ENCODE measurements at places on chromosomes 11 and 22.

GRCh38 chr11:74507582-74507981, 14.1 kb upstream of the LIPT2 start:
- no peak for DNase-seq

GRCh38 chr22:19146215-19146968, 1.9 kb upstream of the ESS2 start:
- DNase-seq, result no peak

DNA sequence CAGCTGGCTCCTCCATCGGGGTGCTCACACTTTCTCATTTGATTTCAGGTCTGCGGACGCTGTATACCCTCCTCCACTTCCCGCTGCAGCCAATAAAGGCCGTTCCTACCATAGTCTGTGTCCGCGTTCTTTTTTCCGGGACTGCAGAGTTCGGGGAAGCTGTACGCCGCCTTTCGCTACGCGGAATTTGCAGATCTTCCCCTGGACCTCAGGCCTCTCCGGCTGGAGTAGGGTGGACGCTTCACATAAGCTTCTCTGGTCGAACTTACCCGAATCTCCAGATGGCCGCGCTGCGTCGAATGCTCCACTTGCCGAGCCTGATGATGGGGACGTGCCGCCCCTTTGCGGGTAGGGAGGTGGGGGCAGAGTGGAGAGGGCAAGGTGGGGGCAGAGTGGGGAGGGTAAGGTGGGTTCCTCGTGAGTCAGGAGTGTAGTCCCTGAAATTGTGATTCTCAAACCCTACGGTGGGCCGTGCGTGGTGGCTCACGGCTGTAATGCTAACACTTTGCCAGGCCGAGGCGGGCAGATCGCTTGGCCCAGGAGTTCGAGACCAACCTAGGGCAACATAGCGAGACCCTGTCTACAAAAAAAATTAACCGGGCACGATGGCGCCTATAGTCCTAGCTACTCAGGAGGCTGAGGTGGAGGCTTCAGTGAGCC, 617 bp downstream of the CSKMT start:
- peak; percentile 55 for DNase-seq

- DNase-seq, result no peak
Measured at GRCh38 chr22:46148816-46149511, 1.4 kb upstream of the PPARA start.

DNA sequence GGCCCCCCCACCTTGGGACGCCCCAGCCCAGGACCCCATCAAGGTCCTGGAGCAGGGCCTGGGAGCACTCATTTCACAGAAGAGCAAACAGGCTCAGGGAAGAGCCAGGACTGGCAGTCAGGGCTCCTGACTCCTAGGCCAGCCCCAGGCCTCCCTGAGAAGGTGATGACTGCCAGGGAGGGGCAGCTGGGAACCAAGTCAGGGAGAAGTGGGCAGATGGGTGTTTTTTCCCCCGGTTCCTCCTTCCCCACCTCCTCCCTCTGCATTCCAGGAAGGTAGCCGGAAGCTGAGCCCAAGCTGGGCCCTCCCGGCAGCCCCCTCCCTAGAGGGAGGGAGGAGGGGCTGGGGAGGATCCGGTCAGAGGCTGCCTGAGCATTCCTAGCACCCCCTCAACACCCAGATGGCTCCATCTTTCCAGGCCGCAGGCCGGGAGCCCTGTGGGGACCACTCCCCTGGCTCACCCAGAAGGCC, 19.6 kb downstream of the MYRF start:
- DNase-seq, result no peak

GRCh38 chr22:45966895-45967365, 10.0 kb downstream of the WNT7B start:
- no peak for DNase-seq
